ENCODE measurements at places on chromosomes 7 and 10.

- DNase-seq: no peak
These were observed 30.1 kb upstream of the TM9SF3 start for GRCh38 chr10:96616961-96617360.

GRCh38 chr7:30992414-30992813, 28.7 kb downstream of the GHRHR start:
- no peak for DNase-seq

GRCh38 chr10:124694481-124695220, 49.5 kb downstream of the FAM53B start:
- DNase-seq: no peak

DNA sequence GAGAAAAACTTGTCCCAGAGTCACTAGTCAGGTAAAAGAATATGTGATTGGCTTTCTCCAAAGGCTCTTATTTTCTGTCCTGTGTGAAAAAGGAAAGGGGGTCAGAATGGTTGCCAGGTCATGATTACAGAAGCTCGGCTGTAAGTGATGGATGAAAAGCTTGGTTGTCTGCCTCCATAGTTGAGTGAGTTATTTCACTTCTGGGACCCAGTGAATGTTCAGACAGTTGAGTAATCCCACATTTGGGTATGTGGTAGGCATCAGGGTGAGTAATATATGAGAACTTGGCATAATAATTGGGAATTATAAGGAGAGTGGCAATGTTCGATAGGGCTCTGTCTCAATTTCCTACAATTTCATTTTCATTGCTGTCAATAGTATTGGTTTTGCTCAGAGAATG, 72.5 kb downstream of the BBS9 start:
- no peak for DNase-seq

GRCh38 chr7:91251877-91252276, 12.4 kb upstream of the FZD1 start:
- no peak for DNase-seq

DNA sequence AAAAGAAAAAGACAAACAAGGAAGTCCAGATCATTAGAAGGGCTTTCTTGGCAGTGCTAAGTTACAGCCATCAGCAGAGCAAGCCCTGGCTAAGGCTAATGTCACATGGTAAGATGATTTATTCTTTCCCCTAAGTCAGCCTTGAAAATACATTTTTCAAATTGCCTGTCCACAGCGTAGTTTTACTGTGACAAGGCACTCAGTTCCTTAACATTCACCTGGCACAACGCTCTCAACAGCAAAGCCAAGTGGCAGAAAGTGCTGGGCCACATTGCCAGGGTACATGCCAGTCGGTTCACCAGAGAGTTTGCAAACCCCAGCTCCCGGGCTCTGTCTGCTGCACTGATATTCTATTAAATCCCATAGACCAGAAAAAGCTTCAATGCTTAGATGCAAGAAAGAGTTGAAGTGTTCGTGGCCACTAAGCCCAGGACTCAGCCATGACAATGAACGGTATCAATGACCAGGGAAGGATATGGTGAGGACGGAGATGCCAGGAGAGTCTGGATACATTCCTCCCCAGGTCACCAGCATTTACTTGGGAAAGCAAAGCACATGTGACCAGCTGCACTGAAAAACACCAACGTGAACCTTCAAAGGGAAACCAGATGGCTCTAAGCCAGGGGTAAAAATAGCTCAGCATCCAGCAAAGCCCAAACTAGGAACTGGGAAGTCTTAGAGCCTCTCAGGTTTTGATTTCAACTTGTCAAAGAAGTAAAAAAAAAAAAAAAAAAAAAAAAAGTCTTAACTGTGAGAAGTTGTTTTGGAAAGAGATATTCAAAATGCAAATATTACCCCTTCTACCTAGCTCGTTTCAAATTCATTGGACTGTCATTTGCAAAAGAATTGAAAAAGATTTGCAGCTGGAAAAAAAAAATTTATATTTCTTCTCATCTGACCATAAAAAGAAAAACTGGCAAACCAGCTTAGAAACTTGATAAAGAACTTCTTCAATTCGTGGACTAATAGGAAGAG, 23.9 kb upstream of the MPP7 start:
- DNase-seq: no peak

DNA sequence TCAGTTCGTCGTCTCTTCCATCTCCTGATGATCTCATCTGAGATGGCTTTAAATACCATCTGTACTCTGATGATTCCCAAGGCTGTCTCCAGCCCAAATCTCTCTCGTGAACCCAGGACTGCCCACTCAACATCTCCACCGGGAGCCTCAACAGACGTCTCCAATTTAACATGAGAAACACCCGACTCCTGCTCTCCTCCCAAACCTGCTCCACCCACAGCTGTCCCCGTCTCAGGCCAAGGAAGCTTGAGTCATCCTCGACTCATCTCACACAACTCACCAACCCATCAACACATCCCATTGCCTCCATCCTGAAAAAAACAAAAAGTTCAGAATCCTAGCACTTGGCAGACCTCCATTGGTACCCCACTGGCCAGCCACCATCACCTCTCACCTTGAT, 29.7 kb upstream of the CALN1 start:
- DNase-seq: no peak

DNA sequence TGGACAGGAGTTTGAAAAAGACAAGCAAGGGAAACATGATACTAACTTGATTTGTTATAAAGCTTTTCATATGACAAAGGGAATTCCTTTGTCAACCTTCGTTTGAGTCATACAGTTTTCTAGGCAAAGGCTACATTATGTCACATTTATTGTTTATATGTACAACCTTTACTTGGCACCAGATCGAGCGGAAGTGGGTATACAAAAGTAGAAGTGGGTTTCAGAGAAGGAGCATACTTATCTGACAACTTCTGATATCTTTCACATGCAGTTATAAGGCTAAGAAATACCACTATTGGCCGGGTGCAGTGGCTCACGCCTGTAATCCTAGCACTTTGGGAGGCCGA, 11.0 kb downstream of the STMP1 start:
- DNase-seq: no peak

GRCh38 chr10:97456034-97456685, 10.2 kb downstream of the ZDHHC16 start:
- DNase-seq: no peak

DNA sequence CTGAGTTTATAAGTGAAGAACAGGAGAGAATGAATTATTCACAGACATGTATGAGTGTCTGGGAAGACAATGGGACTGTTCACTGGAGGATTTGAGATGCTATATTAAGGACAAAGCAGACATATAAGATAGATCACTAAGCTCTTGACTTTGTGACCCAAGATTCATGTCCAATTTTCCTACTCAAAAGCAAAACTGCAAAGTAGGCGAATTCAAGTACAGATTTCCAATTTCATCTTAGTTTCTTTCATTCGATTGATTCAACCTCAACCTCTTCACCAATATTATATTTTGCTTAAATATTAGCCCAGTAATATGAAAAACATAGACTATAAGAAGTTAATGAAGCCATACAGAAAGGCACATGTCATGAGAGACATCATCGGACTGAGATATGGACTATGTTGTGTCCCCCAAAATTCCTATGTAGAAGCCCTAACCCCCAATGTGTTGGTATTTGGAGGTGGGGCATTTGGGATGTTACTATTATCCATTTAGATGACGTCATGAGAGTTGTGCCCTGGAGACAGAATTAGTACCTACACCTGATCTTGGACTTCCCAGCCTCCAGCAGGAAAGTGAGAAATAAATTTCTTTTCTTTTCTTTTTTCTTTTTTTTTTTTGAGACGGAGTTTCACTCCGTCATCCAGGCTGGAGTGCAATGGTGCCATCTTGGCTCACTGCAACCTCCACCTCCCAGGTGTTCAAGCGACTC, 353.7 kb upstream of the AKR1E2 start:
- no peak for DNase-seq

DNA sequence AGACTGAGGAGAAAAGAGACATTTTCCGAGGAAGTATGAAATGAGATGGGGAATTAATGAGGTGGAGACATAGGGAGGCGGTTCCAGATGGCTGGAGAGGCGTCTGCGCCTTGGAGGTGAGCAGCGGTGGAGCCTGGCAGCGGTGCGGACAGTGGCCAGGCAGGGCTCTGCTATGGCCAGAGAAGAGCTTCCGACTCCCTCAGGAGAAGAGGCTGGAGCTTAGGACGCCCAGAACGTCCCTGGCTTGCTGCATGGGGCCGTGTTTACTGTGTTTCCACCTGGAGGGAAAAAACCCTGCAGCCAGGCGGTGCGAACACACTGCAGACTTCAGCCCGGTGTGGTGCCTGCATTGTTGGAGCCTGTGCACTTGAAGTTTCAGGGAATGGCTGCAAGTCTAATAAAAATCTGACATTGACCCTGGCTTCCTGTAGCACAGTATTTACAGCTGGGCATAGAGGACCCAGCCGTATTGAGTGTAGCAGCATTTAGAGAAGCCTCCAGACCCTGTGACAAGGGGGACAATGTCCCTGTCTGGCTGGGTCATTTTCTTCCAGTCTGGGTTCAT, 447.1 kb upstream of the MKI67 start:
- DNase-seq: no peak

DNA sequence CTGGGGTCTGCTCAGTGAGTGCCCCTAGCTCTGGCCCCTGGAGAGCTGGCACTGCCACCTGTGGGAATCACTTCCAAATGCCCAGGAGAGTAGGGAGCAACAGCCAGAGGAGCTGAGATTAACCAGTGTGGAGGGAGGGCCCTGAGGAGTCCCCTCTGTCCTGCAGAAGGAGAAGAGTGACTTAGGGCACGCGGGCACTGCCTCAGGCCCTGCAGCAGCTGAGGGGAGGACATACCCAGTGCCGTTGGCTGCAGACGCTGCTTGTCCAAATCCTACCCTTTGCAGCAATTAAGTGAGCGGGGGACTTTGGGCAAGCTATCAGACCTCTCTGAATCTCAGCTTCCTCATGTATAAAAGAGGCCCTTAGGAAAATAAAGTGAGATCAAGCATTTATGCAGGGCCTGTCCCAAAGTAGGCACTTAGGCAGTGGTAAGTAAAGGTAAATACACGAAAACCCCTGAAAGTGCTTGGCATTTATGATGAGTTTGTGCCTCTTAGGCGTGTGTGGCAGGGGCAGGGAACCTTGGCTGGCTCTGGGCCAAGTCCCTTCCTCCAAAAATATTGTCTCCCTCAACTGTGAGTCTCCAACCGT, 16.9 kb downstream of the PRF1 start:
- DNase-seq: no peak

GRCh38 chr10:128877141-128877540, 589.9 kb upstream of the MGMT start:
- DNase-seq: no peak

DNA sequence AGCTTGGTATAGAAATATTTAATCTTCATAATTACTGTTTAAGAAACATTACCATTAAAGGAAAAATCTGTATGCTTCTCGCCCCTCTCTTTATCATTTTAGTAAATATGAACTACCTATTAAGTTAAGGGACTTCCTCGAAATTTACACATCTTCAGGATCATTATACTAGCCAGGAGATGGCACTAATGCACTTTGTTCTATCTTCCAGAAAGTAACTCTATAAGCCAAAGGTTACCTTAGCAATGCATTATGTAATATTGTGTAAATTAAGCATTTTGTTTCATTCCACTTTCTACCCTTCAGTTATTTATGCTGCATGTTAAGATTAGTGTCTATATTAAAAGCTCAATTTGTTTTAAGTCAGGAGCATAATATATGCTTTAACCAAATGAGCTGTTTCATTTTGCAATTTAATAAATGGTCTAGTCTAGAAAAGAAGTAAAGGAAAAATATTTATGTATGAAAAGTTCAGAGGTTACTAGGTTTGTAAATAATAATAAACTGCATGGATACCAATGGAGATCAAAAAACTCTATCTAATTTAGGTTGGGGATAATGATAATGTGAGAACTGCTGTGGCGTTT, 128.5 kb downstream of the ANKRD7 start:
- peak; percentile 78 for DNase-seq

- no peak for DNase-seq
These were observed 10.2 kb downstream of the ATP6V0E2 start for GRCh38 chr7:149884016-149884415.

DNA sequence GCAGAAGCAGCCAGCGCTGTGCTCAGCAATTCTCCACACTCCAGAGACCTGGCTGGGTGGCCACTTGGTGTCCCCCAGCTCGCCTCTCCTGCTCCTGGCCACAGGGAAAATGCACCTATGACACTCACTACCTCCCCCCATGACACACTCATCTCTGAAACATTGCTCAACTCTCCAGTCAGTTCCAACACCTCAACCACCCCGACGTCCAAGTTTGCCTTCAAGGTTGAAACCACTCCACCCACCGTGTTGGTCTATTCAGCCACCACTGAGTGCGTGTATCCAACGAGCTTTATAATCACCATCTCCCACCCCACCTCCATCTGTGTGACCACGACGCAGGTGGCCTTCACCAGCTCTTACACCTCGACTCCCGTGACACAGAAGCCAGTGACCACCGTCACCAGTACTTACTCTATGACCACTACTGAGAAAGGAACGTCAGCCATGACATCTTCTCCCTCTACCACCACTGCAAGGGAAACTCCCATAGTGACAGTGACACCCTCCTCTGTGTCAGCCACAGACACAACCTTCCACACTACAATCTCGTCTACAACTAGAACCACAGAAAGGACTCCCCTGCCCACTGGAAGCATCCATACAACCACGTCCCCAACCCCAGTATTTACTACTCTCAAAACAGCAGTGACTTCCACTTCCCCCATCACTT, 2.7 kb downstream of the MUC3A start:
- no peak for DNase-seq

- DNase-seq: no peak
These were observed 191.5 kb downstream of the WDR37 start for GRCh38 chr10:1247598-1248261.

GRCh38 chr7:94654783-94655125, 1.2 kb downstream of the SGCE start:
- no peak for DNase-seq

- no peak for DNase-seq
These were observed 59.3 kb upstream of the TRIM8 start for GRCh38 chr10:102585026-102585425.

DNA sequence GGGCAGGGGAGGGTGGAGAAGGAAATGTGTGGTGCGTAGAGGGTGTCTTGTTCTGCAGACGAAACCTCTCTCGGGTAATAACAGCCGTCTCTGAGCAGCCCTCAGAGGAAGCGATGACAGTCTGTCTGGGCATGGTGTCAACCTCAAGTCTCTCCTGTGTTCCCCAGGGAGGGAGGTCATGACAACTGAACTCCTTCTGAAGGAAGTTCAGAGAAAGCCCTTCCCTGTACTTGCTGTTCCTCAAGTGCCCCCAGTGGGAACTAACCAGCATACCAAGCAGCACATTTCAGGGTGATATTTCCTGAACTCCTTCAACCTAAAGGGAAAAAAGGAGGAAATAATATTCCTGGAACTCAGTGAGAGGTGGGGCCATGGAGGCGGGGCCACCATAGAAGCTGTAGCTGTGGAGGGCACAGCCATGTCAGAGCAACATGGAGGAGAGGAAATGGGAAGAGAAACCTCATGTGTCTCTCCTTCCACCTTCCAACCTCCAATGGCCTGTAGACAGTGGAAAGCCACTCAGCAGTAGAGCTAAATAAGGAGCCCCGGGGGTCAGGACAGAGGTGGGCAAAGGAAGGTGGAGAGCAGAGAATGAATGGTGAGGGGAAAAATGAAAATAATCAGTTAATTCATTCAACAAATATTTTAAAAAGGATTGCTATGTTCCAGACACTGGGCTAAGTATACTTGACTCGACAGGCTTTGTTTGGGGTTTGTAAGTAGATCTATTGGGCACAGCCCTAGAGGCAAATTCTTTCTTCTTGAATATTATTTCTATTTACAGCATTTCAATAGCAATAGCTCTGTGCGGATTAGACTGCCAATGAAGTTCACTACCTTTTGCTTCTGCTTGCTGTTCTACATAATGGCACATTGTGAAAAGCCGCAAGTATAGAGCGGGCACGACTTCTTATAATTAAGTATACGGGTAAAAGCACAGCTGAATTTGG, 61.0 kb upstream of the AOAH start:
- no peak for DNase-seq

All from SK-N-MC (cell line).